ENCODE measurements at places on chromosomes 7 and 10.

GRCh38 chr7:361680-362401 lies 71.9 kb downstream of the FOXL3 start:
- DNase-seq, result no peak

DNA sequence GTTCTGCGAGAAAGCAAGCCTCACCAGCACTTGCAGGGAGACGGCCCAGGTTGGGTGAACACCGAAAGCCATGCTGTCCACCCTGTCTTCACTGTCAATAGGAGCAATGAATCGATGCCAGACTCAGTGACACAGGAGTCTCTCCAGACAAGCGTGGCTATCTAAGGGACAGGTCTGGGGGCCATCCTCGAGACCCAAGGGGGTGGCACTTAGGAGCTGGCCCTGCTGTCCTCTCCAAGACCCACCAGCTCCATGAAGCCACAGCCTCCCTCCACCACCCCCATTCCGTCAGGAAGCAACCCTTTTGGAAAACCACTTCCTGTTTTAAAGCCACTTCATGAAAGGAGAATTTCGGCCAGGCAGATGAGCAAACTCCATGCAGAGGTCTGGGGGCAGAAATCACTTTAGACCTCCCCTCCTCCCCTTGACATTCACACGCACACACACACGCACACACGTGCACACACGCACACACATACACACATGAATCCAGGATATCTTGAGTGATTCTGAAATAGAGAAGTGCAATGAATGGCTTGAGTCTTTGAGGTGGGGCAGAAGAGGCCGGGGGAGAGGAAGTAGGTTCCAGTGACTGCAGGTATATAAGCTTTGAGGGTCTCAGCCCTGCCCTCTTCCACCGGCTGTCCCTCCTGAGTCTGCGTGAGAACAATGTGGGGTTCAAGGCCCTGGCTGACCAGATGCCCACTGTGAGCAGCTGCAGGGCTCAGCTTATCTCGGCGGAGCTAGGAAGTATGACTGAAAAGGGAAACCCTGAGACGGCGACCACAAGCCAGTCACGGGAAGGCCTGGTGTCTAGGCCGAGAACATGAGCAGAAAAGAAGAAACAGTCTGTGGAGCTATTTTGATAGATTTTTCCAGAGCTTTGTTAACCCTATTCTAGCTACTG lies 25.0 kb downstream of the RGS10 start:
- no peak for DNase-seq

DNA sequence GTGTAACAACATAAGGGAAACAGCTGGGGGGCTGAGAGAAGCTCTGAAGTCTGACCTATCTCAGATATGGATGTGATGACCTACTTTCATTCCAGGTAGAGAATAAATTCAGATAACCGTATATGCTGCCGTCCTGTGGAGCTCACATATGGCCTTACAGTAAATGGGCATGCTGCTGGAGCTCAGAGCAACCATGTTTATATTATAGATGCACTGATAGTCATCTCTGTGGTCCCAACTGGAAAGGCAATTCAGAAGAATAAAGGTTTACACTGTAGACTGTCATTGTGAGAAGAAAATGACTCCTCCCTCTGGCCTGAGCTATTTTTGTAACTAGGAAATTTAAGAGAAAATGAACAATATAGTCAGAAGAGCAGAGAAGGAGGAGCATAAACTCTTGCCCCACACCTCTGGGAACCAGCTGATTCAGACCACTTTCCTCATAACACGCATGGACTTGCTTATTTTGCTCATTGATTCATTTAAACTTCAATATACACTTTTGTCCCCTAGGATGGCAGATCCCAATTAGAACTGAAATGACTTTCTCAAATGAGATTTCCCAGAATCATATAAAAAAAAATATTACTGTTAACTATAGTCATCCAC lies 69.9 kb upstream of the NXPH1 start:
- DNase-seq, result no peak

DNA sequence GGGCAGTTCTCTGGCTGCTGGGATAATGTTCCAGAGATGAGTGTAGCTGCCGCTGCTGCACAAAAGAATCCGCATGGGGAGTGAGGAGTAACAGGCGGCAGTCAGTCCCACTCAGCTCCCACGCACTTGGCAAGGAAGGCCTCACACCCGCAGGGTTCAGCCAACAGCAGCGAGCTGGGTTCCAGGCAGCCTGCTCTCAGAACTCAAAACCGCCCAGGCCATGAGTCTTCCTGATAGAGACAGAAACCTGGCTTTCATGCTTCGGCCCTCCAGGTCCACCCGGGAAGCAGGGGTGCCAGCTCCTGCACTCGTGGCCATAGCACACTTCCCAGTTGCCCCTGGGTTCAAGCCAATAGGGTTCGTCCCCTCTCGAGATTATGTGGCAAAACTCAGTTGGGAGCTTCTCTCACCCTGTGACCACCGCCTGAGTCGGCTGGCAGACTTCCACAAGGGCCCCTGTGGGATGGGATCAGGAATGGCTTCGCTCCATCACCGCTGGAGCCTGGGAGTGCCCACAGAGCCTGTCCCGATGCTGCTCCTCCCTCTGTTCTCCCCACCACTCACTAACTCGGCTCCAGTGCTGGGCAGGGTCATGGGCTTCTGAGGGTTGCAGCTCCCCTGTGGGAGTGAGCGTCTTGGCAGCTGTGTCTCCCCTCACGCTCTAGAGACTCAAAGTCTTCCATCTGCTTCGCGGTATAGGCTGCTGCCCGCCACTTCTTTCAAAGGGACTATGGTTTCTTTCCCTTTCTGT lies 20.6 kb downstream of the CLRN3 start:
- DNase-seq, result no peak

- no peak for DNase-seq
Observed at GRCh38 chr10:20302033-20302432, 485.8 kb downstream of the PLXDC2 start.

- no peak for DNase-seq
Observed at GRCh38 chr10:12350167-12350872, 973 bp downstream of the CAMK1D start.

GRCh38 chr7:92325858-92326257 lies 80.1 kb downstream of the ANKIB1 start:
- DNase-seq, result no peak

DNA sequence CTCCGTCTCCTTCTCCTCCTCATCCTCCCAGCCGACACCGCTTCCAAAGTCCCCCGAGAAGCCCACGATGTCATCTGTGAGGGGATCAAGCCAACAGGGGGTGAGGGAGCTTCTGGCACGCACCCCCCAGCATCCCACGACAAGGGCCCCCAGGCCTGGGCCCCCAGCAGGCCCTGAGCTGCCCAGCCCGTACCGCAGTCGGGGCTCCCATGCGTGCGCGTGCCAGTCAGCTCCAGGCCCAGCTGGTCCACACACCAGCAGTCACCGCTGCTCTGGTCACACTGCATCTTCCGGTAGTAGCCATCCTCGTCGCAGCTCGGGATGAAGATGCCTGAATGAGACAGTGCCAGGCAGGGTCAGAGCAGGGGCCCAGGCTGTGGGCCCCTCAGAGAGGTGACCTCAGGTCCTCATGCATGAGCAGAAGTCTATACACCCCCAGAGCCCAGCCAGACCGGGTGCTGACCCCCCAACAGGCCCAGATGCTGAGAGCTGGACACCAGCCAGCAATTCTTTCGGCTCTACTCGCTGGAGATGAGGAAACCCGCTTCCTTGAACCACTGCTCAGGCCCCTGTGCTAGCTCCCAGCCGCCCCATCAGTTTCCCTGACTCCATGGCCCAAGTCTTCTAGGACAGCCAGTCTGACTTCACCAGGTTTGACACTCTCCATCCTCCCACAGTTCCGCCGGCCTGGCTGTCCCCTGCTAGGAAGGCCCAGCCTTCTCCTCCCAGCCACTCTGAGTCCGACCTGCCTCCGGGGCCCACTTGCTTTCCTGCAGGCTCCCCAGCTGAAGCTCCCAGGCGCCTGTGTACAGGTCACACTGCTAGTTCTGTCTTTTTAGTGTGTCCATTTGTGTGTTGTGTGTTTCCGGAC lies 25.3 kb downstream of the SPOCK2 start:
- no peak for DNase-seq

- peak; percentile 19 for DNase-seq
Observed at GRCh38 chr7:119175911-119176627, 951.6 kb downstream of the ANKRD7 start.

DNA sequence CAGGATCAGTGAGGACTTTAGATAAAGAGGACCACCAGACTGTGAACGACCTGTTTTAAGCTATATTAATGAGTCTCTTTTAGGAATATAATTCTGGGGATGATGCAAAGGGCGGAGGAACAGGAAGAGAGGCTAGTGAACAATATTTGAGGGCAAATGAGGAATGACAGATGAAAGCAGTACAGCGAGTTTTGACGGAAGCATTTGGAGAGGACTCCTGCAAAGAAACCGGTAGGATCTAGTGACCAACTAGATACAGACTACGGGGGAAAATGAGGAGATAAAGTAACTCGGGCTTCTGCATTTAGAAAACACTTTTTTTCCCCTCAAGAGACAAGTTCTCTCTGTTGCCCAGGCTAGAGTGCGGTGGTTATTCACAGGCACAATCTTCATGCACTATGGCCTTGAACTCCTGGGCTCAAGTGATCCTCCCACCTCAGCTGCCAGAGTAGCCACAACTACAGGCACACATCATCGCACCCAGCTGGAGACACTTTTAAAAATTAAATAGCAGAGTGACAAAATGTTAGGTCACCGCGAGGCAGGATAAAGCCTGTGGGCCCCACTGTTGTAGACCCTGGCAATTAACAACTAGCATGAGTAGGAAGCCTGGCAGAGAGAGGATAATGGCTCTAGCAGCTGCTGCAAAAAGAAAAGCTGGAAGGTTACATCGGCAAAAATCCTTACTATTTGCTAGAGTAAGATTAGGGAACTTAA lies 143.2 kb downstream of the SRPK2 start:
- DNase-seq, result no peak

DNA sequence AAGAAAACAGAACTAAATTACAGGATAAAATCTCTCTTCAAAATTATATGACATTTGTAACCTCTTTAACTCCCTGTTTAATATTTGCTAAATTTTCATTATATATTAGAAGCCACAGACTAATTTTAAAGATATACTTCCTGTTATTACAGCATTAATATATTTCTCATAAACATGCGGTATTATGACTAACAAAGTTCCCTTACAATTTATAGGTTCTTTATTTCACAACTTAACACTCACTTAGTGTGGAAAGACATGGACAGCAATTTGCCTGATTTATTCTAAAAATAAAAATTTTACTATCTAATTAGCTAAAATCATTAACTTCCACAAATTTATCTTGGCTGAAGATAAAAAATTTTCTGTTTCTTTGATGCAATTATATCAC lies 29.0 kb downstream of the CTNNA3 start:
- DNase-seq, result no peak

DNA sequence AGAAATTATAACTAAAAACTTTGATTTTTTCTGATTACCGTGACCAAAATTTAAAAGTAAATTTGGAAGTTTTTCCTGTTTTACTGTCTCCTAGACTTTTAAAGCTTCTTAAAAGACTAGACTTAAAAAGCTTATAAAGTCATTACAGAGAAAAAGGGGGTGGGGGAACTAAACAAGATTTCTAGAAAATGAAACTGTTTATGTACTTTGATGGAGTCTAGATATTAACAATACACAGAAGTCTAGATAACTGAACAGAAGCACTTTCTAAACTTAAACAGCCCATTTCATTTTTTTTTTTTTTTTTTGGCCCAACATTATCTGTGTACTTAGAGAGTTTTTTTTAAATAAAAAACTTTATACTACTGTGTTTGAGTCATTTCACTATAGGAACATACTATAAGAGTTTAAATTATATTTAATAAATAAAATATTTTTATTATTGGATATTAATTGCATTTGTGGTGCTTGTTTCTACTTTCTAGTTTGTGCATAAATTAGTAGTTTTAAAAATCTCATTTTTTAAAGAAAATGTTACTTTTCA lies 98.5 kb downstream of the PHTF2 start:
- DNase-seq, result no peak

DNA sequence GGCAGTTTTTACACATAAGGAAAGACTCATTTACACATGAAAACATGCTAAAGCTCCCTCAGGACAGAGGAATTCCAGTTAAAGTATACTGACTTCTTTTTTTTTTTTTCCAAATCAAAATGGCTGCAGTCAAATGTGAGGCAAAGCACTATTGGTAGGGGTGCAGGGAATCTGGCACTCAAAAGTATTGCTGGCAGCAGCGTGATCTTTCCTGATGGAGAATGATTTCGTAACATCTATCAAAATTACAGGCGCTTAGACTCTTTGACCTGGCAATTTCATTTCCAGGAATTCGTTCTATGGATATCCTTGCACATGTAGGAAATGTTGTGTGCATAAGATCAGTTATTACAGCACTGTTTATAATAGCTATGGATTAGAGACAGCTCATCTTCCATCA lies 65.7 kb downstream of the VSTM4 start:
- no peak for DNase-seq

DNA sequence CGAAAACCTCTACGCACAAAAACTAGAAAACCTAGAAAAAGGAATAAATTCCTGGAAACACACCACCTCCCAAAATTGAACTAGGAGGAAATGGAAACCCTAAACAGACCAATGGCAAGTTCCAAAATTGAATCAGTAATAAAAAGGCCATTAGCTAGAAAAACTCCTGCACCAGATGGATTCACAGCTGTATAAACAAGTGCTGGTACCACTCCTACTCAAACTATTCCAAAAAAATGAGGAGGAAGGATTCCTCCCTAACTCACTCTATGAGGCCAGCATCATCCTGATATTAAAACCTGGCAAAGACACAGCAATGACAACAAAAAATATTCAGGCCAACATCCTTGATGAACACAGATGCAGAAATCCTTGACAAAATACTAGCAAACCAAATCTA lies 228.2 kb downstream of the CHRM2 start:
- DNase-seq, result no peak

DNA sequence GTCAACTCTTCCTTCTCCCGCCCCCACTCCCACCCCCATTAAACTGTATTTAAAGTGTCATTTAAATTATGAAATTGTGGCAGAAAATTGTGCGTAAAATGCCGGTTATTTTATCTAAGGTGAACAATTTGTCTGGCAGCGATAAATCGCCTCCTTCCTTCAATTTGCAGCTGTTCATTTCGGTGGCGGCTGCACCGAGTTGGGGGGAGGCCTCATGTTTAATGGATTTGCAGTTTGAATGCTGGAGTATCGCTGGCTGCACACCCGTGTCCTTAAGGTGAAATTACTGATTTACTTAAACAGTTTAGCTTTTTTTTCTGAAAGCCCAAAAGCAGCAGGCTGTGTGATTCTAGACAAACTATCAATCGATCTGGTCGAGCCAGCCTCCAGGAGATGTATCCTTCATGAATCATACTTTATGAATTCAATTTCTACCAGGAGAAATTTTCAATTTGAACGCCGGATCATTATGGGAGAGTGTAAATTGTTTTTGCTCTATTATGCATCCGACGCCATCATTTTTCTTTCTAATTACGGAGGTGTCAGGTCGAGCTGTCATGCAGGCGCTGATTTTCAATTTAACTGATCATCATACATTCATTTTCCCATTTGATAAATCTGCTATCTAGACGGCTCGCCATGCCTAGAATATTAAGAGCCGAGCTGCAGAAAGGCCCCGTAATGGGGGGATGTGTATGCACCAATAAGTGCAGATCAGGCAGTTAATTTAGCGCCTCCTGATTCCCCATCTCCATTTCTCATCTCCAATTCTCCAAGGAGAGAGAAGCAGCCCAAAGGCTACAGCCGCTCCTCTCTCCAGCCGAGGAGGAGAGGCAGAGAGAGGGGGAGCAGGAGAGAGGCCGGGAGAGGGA lies 6.5 kb downstream of the UNCX start:
- no peak for DNase-seq

- DNase-seq, result no peak
Observed at GRCh38 chr7:28800150-28800549, 158.0 kb downstream of the TRIL start.

GRCh38 chr10:79246209-79246581 lies 101.1 kb upstream of the PPIF start:
- no peak for DNase-seq

Measured in K562 (cell line).